ENCODE measurements at places on chromosomes 5 and 9. TPM values are rescaled to one million over a fixed set of nuclear protein-coding genes. Genes with fewer than 3 reads are reported as not detected.

The DDX4 gene
- not detected for total RNA-seq

The GPR150 gene
- 0.43 TPM for total RNA-seq

The SIT1 gene
- under 0.01 TPM for total RNA-seq

The FGF18 gene
- total RNA-seq = under 0.01 TPM

The ALDH1B1 gene
- 74.3 TPM for total RNA-seq

The MED7 gene
- 9.0 TPM for total RNA-seq

Measured in fibroblast of villous mesenchyme (primary cell).